ENCODE measurements at places on chromosomes 5 and 9. TPM values are rescaled to one million over a fixed set of nuclear protein-coding genes. Genes with fewer than 3 reads are reported as not detected.

Gene CDO1
- 3.1 TPM for polyA plus RNA-seq

Gene TMEM232
- polyA plus RNA-seq = 1.2 TPM

Gene CSF1R
- polyA plus RNA-seq = 0.25 TPM

Gene LRRC19
- polyA plus RNA-seq = not detected

Gene TMEM215
- not detected for polyA plus RNA-seq

Gene C6
- 0.02 TPM for polyA plus RNA-seq

Gene SLC6A3
- polyA plus RNA-seq = not detected

Gene PCDHA4
- polyA plus RNA-seq = 1.2 TPM

Gene KIAA1958
- 1.5 TPM for polyA plus RNA-seq

Gene F12
- 3.8 TPM for polyA plus RNA-seq

DNA sequence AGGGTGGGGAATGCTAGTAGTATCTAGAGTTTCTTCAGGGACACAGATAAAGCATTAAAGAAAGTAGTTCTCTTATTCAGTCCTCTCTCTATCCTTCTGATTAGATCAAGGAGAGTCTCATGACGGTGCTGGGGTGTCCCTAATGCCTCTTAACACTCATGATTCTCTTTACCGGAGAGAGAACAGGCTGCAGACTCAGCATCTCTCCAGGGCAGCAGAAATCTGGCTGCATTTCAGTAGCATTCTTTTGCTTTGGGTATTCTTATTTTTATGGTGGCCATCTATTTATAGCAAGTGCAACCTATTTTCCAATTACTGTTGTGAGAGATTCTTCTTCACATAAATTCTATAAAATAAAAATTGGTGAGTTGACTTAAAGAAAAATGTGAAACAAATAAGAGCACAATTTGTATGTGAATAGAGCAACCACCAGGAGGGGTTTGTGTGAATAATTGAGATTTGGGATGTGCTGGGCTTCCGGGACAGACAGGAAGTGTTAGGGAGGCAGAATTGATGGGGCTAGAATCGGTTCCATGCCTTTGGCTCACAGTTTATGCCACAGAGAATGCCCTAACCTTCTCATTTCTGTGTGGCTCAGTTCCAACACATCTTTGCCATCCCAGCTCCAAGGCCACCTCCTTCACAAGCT, 23.8 kb upstream of the BOD1 start:
- no peak for DNase-seq

DNA sequence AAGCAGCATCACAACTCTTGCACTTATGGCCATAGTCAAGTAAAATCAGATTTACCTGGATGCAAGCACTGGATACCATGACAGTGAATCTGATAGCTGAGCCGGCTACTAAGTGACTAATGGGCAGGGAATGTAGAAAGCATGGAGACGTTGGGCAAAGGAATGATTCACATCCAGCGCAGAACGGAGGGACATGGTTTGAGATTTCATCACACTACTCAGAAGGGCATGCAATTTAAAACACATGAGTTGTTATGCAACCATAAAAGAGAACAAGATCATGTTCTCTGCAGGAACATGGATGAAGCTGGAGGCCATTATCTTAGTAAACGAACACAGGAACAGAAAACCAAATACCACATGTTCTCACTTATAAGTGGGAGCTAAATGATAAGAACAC, 169.1 kb upstream of the PIK3R1 start:
- no peak for DNase-seq

GRCh38 chr9:27117489-27118135, 8.6 kb downstream of the TEK start:
- DNase-seq = no peak

DNA sequence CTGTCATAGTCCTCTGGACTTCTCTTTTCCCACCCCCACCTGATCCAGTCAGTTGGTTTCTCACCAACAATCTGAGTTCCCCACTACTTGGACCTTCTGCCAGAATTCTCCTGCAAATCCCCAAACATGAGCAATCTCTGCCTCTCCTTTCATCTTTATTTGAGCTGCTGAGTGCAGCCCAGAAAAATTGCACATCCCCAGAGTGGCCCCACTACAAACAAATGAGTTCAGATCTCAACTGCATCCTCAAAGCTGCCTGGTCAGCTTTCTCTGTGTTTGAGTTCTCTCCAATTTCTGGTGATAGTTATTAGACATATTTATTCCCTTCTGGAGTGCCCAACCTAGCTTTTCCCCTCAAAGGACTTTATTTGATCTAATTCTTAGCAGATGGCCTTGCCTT, 102.2 kb downstream of the PSAT1 start:
- DNase-seq = no peak

DNA sequence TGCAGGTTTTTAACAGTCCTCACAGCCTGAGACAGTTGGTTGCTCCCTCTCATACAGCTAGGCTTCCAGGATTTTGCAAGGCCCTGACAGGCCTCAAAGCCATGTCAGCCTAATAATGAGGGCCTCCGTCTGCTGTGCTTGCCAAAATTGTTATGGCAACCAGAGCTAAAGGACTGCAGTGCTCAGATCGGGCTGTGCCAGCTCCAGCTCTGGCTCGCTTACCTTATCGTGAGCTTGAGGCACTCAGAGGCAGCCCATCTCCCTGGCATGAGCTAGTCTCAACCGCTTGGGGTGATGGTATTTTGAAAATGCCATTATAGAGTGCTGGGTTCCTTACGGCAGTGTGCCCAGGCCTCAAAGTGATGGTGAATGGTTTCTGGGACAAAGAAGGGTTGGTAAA, 8.4 kb downstream of the MTAP start:
- no peak for DNase-seq

GRCh38 chr9:120507936-120508510, 71.9 kb downstream of the CDK5RAP2 start:
- DNase-seq = no peak

DNA sequence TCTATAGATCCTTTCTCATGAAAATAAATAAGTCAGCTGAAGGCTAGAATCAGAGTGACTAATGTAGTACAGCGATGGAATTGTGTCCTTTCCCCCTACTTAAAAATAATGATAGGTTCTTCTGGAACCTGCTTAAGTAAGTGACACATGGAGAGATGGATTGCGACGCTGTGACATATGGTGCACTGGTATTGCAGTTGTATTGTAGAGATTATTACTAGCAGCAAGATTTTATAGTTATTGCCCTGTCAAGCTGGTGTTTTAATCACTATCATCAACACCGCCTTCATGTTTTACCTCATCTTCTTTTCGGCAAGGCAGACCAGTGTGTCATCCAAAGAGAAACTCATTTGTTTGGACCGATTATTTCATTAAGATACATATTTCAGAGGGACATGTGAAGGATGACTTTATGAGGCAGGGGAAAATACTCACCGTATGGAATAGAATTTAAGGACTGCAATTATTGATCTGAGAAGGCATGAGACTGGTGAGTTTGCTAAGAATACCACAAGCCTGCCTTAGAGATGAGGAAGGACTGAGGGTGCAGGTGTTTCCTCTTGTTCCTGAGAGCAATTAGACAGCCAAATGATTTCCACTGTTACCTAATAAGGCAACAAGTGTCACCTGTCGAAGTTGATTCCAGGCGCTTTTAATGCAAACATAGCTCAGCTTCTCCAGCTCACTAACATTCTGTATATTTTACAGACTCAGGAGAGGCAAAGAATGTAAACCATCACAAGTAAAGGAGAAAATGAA, 1855.5 kb downstream of the MAT2B start:
- DNase-seq = no peak

GRCh38 chr5:109685916-109686315, 3.8 kb upstream of the MAN2A1 start:
- DNase-seq = no peak

GRCh38 chr5:111004291-111004690, 67.2 kb upstream of the TSLP start:
- no peak for DNase-seq

DNA sequence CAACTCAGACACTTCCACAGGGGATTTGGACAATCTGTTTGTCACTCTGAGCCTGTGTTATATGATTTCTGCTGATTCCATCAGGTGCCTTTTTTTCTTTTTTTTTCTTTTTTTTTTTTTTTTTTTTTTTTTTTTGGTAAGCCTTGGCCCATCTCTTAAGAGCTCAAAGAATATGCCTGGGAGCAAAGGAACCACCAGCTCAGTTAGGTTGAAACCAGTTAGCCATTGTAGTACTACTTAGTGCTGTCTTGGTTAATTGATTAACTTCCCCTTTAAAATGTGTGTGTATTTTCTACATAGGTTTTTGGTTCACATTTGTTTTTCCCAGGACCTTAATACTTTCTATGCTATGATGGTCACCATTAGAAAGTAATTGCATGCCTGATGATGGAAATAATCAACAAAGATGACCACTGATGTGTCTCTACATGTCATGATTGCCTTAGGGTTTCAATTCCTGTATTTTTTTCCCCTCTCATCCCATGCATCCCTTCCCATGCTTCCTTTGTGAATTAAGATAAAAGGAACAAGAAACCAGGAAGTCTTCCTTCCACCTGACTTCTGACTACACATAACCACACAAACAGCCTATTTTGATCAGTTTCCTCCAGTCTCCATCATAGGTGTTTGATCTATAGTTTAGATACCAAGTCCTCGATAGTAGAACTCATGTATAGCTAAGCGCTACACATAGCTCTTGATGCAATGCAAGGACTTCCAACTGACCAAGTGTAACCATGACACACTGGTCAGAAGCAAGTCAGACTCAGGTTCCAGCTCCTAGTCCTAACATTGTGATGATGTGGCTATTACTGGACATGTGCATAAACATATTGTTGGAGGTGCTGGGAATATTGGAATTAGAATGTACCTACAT, 306.1 kb downstream of the EFNA5 start:
- DNase-seq = no peak

DNA sequence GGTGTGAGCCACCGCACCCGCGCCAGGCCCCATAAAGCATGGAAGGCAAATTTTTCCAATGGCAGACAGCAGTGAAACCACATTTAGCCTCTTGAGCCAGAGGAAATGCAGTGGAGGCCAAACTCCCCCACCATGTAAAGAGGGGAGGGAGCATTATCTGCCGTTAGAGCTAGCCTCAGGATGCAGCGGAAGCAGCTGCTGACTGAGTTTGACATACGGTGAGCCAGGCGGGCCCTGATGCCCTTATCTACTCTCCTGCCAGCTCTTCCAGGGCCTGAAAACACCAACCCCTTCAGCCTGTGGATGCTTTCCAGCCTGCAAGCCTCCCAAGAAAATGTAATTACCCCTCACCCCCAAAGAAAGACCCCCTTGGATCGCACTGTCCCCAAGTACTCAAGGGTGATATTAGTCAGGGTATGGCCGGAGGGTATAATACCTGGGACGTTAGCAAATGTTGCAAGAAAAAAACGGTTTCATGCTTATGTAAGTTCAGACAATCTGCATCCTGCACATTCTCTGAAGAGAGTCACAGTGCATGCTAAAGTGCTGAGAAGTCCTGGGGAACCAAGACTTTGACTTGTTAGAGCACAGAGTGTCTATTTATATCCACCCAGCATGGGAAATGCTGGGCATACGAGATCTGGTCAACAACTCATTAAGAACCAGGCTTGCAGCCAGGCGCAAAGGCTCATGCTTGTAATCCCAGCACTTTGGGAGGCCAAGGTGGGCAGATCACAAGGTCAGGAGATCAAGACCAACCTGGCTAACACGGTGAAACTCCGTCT, 11.3 kb upstream of the GGTA1 start:
- DNase-seq = peak; percentile 77

GRCh38 chr9:35714579-35715252, 17.3 kb downstream of the TLN1 start:
- no peak for DNase-seq

DNA sequence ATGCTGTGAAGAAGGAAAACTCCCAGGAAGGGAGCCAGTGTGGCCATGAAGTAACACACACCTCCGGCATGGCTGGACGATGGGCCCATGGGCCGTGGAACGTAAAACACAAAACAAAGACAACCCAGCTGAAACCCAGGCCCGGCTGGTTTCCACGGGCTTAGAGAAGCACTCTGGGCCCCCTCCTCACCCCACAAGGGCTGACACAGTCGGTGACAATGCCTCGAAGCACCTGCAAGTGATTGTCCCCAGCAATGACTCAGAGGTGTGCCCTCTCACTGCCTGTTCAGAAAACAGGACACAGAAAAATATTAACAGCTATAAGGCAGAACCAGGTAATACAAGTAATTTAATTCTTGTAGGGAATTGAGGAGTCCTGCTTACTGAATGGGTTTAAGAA, 135.3 kb downstream of the ROR2 start:
- no peak for DNase-seq

GRCh38 chr5:36305571-36306326, 4.0 kb upstream of the RANBP3L start:
- DNase-seq = peak; percentile 42

- no peak for DNase-seq
These were observed 2.8 kb upstream of the SLC25A2 start for GRCh38 chr5:141306630-141307029.

- DNase-seq = peak; percentile 39
These were observed 18.4 kb upstream of the F2RL2 start for GRCh38 chr5:76641514-76642120.

DNA sequence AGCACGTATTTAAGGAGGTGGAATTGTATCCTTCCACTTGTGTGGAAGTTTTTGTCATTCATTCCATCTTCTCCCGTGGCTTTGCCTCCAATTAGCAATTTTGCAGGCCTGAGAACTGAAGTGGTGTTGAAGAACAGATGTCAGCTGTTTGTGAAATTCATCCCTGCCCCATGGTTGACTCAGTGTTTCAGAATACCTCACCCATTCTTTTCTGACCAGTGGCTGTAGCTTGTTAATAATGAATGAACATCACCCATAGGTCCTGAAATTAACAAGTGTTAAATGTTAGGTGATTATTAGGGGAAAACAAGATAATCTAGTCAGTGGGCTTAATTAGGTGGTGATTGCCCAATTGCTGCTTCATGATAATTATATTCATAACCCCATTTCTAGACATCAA, 11.7 kb downstream of the ZNF462 start:
- no peak for DNase-seq

- no peak for DNase-seq
These were observed 67.0 kb upstream of the SYK start for GRCh38 chr9:90734631-90735030.

GRCh38 chr9:27367921-27368315, 71.0 kb upstream of the EQTN start:
- no peak for DNase-seq
